MV-4-11 (cell line): ENCODE measurements at places on chromosomes 5 and 9.
A peak's percentile ranks its signal among the peaks of the same experiment; 100 is the strongest.

GRCh38 chr5:34905564-34905963, 9.7 kb downstream of the RAD1 start:
- DNase-seq: no peak

- DNase-seq: no peak
Measured at GRCh38 chr5:33091571-33092363, 349.0 kb upstream of the TARS1 start.

DNA sequence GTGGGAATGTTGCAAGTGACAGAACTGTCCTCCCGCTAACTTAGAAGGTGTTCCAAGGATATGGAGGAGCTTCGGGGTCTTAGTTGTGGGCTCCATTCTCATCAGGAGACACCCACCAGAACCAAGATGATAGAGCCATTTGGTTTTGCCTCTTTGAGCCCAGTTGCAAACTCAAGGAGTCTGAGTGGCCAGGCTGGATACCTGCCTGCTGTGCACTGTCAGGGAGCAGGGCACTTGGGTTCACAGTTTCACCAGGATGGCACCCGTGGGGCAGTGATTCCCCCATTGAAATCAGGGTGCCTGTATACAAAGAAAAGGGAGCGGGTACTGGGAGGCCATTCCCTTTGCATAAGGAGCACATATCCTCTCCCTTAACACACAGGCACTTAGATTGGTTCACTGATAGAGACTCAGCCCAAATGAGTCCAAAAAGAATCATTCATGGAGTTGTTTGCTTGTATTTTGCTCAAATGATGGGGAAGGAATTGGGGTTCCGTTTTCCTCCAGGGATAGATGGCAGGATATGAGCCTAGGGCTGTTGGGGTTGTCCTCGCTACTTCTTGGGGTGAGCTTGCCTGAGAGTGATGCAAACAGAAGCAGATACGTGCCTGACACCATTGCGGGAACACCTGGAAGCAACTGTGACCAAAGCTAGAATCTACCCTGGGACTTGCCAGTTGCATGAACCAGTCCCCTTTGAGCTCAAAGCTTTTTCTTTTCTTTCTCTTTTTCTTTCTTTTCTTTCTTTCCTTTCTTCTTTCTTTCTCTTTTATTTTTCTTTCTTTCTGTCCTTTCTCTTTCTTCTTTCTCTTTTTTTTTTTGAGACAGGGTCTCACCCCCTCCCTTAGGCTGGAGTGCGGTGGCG, 1.3 kb upstream of the PRR7 start:
- DNase-seq: peak; percentile 25

GRCh38 chr5:132455614-132456115, 34.9 kb downstream of the IRF1 start:
- no peak for DNase-seq

- no peak for DNase-seq
Measured at GRCh38 chr9:81825846-81826516, 102.2 kb upstream of the SPATA31D4 start.

GRCh38 chr9:120757026-120757913, 35.9 kb downstream of the FBXW2 start:
- DNase-seq: peak; percentile 55

DNA sequence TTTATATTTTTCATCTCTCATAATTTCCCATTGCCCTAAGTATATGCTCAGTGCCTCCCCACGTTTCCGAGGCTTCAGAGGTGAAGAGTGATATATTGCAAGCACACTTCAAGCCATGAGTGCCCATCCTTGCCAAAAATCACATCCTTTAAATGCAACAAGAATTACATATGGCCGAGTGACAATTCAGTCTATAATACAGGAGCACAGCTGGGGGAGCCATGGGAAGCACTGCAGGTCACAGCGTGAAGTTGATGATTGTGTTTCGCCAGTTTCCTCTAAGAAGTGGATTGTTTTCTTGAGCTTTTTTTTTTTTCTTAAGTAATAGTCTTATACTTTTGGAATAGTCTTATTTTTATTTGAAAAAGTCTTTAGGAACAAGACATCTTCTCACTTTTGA, 61.1 kb downstream of the MTRR start:
- no peak for DNase-seq

GRCh38 chr5:125484742-125485641, 738.6 kb upstream of the ZNF608 start:
- peak; percentile 81 for DNase-seq

DNA sequence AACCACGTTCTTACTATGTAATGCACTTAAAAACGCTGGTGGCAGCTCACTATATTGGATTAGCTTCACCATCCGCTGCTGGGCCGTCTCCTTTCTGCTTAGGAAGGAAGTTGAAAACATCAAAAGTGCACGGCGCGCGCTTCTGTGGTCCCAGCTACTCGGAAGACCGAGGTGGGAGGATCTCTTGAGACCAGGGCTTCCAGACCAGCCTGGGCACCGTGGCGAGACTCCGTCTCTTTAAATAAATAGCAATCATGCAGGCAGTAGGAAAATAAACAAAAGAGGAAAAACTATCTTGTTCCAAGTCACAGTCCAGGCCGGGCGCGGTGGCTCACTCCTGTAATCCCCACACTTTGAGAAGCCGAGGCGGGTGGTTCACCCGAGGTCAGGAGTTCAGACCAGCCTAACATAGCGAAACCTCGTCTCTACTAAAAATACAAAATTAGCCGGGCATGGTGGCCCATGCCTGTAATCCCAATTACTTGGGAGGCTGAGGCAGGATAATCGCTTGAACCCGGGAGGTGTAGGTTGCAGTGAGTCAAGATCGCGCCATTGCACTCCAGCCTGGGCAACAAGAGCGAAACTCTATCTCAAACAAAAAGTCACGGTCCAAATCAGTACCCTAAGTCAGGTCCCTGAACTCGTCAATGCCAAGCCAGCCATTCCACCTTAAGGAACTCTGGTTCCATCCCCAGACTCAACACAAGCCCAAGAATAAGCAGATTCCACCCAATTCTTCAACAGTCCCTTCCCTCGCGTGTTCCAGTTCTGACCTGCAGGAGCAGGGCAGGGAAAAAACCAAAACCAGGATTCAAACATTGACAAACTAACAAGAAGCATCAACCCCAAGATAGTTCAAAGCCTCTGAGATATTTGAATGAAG, 1.0 kb upstream of the GOLGA1 start:
- DNase-seq: peak; percentile 59

DNA sequence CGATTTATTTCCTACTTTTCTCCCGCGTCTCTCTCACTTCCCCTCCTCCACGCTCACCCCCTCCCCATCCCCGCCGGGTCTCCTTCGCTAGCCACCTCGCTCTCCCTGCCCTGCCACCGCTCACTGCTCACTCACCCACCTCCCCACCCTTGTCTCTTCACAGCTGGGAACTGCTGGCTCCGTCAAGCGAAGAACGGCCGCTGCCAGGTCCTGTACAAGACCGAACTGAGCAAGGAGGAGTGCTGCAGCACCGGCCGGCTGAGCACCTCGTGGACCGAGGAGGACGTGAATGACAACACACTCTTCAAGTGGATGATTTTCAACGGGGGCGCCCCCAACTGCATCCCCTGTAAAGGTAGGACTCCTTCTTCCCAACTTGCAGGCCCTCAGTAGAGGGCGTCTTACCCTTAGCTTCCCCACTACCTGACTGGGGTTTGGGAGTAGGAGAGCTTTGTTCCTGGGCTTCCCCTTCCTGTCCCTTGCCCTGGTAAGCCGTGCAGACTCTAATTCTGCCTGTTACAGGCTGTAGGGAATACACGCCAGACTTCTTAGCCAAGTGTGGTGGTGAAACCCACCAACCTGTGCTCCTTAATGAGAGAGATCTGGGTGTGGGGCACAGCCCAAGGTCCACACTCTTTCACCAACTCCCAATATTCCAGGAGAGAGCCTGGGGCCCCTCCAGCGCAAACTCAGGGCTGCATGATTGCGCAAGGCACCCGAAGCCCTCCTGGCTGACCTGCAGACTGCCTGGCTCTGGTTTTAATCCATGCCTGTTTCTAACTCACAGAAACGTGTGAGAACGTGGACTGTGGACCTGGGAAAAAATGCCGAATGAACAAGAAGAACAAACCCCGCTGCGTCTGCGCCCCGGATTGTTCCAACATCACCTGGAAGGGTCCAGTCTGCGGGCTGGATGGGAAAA, 2.5 kb downstream of the FST start:
- no peak for DNase-seq

GRCh38 chr5:148471379-148471778, 87.6 kb downstream of the FBXO38 start:
- no peak for DNase-seq

DNA sequence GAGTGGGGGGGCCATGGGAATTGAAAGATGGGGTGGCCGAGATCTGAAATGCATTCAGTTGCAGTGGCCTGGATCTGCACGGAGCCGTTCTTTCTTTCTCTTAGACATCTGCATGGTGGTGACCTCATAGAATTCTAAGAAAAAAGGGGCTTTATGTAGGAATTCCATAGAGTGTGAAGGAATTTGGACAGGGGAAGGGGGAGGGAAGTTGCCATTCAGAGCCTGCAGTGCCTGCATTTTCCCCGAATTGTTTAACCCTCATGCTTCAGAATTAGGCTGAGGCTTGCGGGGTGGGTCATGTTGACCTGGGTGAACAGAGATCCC, 4.9 kb downstream of the NEK6 start:
- no peak for DNase-seq

- no peak for DNase-seq
Measured at GRCh38 chr5:124401476-124402143, 344.8 kb downstream of the ZNF608 start.

- peak; percentile 74 for DNase-seq
Measured at GRCh38 chr5:88660947-88661805, 221.8 kb downstream of the MEF2C start.

GRCh38 chr9:121317737-121318630, 50.0 kb downstream of the GSN start:
- DNase-seq: no peak

- peak; percentile 17 for DNase-seq
Measured at GRCh38 chr5:115461506-115462290, 82.9 kb downstream of the FEM1C start.

DNA sequence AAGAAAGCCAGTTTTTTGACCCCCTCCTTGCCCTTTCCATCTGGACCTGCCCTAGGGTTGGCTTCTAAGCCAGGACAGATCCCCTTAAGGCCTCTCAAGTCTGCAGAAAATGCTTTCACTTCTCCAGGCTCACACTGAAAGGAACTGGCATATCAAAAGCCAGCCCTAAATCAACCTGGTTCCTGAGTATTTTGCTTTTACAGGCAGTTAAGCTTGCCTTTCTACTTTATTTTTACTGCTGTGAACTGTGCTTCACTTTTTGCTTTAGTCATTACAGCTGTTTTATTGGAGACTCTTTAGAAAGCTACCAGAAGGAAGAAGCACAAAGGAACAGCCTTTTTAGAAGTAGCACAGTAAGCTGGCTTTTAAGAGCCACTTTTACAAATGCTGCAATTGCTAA, 5.0 kb downstream of the TARS1 start:
- peak; percentile 67 for DNase-seq

GRCh38 chr5:159166416-159166815, 42.9 kb downstream of the RNF145 start:
- DNase-seq: no peak

GRCh38 chr5:126694403-126694802, 82.5 kb upstream of the LMNB1 start:
- DNase-seq: no peak

GRCh38 chr5:167339205-167339604, 952.2 kb upstream of the WWC1 start:
- no peak for DNase-seq

GRCh38 chr9:126618585-126619360, 5.0 kb downstream of the LMX1B start:
- no peak for DNase-seq

- DNase-seq: no peak
Measured at GRCh38 chr9:114080773-114081440, 2.8 kb upstream of the AMBP start.

- DNase-seq: no peak
Measured at GRCh38 chr5:174799121-174799520, 74.7 kb downstream of the MSX2 start.

DNA sequence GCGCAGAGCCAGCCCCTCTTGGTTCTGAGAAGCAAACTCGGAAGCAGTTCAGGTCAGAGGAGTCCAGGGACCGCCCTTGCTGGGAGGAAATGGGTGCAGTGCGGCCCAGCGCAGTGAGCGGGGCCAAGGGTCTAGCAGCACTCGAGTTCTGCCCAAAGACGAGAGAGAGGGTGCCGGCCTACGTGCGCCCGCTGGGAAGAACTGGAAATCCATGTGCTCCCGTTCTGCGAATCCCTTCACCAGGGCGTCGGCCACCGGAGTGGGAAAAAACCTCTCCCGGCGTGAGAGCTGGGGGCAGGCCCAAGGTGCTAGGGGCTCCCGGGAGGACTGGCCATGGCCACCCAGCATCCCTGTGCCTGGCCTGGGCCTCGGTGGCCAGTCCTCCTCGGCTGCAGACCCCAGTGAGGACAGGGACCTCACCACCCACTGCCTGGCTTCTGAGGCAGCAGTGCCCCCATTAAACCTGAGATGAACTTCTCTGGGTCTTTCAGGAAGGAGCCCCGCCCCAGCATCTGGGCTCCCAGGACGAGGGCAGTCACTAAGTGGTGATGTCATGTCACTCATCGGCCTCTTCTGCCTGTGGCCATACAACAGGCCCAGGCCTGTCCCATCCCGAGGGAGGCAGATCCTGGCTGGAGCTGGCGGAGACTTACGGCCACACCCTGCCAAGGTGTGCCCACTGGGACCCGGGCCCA, 10.6 kb downstream of the TMEM250 start:
- no peak for DNase-seq

GRCh38 chr5:145237843-145238242, 597.3 kb downstream of the PRELID2 start:
- DNase-seq: no peak

GRCh38 chr9:135971892-135972291, 10.7 kb upstream of the UBAC1 start:
- DNase-seq: no peak

GRCh38 chr9:99970481-99970880, 64.0 kb downstream of the STX17 start:
- DNase-seq: no peak

DNA sequence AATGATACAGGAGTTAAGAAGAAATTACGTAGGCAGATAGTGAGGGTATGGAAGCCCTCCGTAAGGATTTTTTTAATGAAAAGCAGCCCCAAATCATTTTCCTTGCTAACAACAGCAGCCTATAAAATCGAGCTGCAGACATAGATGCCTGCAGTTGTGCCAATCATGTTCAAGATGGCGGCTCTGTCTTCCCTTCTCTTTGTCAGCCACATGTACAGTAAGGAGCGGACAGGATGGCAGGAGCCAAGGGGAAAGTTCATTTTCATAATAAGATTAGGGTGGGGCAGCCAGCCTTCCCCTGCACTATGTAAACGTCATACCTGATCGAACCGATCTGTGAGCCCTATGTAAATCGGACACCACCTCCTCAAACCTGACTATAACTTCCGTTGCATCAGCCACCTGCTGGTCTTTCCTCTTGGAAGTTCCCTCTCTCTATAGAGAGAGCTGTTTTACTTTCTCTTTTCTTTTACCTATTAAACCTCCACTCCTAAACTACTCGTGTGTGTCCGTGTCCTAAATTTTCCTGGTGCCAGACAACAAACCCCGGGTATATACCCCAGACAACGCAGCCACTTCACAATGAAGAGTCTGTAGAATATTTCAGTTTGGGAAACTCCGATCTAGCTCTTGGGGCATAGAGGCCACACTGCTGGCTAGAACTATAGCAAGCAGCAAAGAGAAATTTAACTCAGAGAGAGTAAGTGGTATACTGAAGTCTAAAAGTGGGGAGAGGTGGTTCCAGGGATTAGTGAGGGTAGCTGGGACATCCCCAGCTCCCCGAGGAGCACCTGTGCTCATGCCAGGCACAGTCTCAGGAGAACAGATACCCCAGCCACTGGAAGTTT, 20.8 kb upstream of the SLC24A2 start:
- DNase-seq: no peak

- DNase-seq: no peak
Measured at GRCh38 chr5:15943487-15943886, 236.1 kb downstream of the MARCHF11 start.
